GM20000 (cell line): ENCODE measurements at places on chromosomes 2 and 18.

GRCh38 chr2:233354971-233355574, 779 bp downstream of the DGKD start:
- DNase-seq, result no peak

DNA sequence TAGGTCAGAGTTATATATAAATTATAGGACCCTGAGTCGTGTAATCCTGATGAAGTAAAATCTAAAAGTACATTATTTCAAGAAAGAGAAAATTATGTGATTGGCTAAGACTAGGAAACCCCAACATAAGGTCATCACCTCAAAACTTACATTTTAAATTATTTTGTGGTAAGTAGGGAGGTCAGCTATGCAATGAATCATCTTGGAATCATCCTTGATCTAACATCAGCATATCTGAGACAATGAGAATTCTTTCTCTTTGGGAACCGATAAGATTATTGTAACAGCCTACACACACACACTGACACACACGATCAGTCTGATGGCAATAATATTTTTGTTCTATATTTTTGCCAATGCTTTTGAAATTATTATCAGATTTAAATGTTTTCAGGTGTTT, 904.8 kb upstream of the CHAC2 start:
- DNase-seq, result no peak

GRCh38 chr18:9969247-9969646, 55.4 kb downstream of the VAPA start:
- DNase-seq, result no peak

DNA sequence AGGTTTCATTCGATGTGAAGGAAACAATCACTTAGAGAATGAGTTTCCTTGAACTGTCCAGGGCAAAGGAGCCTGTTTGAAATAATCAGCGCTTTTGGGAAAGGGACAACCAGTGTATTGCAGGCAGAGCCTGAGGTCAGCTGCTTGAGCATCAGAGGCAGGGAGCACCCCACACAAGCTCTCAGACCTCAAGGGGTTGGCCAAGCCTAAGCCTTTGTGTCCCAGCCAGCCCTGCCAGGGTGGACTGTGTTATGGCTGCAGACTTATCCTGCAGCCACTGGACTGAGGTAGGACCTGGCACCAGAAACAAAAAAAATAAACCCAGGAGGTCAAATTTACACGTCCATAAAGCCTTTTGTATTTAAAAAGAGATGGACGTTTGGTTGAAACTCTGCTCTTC, 228.3 kb downstream of the SEPTIN10 start:
- no peak for DNase-seq

GRCh38 chr18:70256994-70257393, 31.9 kb upstream of the SOCS6 start:
- no peak for DNase-seq

- no peak for DNase-seq
Measured at GRCh38 chr2:66982766-66983165, 414.4 kb upstream of the ETAA1 start.

- peak; percentile 53 for DNase-seq
Measured at GRCh38 chr2:26847655-26848335, at the start of gene DPYSL5. Gene DPYSL5, plus strand, starts transcription at chr2:26848132. Its CDS starts 50,368 bp downstream, at chr2:26898500.

- DNase-seq, result no peak
Measured at GRCh38 chr18:34947711-34948125, 93.5 kb upstream of the MAPRE2 start.

GRCh38 chr2:53787614-53788289, 908 bp downstream of the ERLEC1 start:
- no peak for DNase-seq

- DNase-seq, result no peak
Measured at GRCh38 chr2:196440413-196440812, 199.1 kb upstream of the CCDC150 start.

DNA sequence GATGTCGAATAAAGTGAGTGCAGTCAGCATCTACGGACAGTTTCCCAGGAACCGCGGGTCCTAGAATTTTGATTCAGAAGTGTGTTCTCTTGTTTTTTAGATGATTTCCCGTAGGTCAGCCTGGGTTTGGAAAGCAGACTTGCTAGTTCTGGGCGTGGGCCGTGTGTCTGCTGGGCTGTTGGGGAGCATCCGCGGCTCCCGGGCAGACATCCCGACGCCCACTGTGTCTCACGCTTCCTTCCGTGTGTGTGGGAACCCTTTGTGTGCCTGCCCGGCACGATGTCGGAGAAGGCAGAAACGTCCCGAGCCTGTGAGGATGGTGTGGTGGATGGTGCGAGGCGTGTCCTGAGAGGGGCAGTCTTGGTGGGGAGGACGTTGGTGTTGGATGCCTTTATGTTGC, 18.4 kb downstream of the CTDP1 start:
- DNase-seq, result no peak

DNA sequence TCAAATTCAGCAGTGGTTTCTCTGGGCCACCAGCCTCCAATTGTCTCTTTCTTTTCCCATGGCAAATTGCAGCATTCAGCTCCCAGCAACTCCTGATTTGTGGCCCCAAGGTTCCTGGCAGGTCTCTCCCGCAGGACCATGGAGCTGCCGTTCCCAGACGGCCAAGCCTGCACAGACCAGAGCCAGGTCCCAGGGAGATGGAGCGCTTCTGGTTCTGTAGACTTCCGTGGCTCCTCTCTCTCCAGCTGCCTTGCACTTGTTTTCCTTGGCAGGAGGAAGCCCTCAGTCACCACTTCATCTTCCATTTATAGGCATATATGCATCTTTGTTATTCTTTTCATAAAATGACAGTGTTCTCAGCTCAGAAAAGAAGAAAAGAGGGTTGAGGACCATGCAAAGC, 21.7 kb downstream of the TNP1 start:
- DNase-seq, result no peak

- no peak for DNase-seq
Measured at GRCh38 chr2:96885432-96886347, 15.8 kb upstream of the SEMA4C start.

- DNase-seq, result no peak
Measured at GRCh38 chr18:79921984-79922965, 29.2 kb downstream of the SLC66A2 start.

- no peak for DNase-seq
Measured at GRCh38 chr2:219032051-219032745, 9.1 kb downstream of the CFAP65 start.

GRCh38 chr2:133607679-133608078, 39.4 kb upstream of the NCKAP5 start:
- no peak for DNase-seq

DNA sequence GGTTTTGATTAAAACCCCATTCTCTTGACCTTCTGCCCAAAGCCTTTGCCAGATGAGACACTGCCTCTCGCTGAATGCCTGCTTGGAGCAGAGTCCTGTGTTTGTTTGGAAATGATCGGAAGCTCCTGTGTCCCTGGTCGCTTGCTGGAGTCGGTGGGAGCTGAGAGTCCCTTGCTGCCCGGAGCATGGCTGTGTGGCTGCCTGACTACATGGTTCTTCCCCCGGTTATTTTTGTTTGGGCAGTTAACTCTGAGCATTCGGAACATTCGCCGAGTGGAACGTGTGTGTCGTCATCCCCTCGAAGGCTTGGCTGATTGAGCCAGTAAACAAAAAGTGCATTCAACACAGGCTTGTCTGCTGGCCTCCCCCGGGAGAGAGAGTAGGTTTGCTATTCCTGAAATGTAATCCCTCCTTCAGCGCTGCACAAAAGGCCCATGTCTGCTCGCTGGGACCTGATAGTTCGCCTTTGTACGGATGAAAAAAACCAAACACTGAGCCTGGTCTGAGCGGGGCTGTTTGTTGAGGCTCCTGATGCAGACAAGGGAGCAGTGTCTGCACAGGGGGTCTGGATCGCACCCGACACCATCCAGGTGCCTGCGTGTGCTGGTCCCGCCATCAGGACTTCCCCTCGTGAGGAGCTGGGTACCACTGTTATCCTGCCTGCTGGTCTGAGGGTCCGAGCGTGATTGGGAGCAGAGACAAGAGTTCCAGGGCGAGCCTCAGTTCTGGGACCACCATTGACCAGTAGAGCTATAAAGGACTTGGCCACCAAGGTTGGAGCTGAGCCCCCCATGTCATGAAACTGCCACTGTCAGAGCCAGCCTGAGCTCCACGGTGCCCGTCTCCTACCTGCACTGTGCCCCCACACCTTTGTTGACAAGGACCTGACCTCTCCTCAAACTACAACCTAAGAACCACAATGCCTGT, 83.8 kb downstream of the AGAP1 start:
- no peak for DNase-seq

DNA sequence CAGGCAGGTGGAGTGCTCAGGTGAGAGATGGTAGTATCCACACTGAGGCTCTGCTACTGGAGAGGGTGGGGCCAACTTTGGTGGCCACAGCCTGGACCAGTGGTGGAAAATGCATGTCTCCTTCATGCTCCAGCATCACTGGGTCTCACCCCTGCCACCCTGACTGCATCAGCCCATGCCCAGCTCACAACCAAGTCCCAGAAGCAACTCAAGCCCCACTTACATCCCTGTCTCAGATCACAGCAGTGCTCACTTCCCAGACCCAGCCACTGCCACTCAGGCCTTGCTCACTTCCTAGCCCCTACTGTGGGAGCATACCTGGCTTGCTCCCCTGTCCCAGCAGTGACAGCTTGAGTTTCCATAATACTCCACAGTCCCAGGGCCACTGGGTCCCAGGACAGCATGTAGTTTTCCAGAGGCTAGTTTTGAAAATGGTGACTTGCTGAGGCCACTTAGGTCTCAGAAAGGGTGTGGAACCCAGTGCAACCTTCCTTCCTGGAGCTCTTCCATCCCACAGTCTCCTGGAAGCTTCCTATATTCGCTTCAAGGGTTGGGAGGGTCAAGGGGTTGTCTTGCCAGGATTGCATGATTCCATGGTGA, 58.8 kb downstream of the GPC1 start:
- no peak for DNase-seq

DNA sequence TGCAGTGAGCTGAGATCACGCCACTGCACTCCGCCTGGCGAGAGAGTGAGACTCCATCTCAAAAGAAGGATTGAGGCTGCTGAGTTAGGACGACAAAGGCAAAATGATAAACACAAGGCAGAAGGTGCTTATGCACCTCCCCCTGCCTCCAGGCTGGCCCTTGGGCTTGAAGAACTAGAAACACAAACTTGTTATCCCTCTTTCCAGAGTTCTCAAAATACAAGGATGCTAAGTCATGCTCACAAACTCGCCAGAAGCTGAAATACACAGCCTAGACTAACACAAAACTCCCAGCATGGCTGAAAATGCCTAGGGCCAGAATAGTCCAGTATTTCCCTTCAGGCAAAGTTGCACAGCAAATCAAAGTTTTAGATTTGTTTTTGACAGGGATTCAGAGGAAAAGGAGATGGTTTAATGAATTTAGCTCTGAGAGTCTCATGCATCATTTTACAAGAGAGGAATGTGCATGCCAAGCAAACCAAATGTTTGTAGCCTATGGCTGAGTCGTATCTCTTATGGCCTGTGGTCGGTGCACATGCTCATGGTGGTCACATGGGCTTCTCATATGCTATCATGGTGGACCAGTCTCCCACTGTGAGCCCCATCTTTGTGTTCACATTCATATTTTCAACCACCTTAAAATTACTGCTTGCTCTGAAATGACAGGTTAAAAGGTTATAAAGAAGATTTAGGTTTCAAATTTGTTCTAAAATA, 16.2 kb upstream of the MREG start:
- no peak for DNase-seq

GRCh38 chr18:23239885-23240608, 104.8 kb downstream of the CABLES1 start:
- DNase-seq, result no peak

- peak; percentile 53 for DNase-seq
Measured at GRCh38 chr2:64819774-64820688, 166.3 kb upstream of the SERTAD2 start.

- peak; percentile 76 for DNase-seq
Measured at GRCh38 chr2:28393114-28393836, 617 bp downstream of the FOSL2 start.

DNA sequence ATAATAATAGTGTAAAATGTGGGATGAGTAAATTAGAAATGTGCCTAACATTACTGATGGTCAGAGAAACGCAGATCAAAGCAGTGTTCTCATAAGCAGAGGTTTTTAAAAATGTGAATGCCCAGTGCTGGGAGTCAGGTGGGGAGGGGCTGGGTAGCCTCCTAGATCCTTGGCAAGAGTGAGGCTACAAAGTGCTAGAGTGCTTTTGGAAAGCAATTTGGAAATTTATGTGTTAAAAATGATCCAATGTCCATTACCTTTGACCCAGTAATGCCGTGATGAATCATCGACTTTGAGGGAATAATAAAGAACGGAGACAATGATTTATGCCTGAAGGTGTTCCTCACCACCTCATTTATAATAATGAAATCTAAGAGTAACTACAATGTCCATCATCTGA, 44.9 kb upstream of the TWIST2 start:
- no peak for DNase-seq

GRCh38 chr2:119433636-119434327, 2.1 kb downstream of the TMEM37 start:
- DNase-seq, result no peak

DNA sequence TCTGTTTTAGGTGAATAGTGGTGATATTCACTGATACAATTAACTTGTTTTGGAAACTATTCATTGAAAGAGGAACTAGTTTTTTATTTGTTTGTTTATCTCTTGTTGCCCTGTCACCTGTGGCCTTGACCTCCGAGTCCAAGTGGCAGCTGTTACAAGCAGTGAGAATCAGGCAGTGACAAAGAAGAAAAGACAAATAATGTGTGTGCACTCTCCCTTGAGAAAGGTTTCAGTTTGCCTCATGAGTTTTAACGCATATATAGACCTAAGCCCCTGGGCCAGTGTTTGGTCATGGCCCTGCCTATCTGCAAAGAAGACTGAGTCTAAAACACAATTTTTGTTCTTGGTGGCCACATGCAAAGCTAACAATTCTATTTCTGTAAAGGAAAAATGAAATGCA, 15.3 kb downstream of the KYNU start:
- peak; percentile 58 for DNase-seq

DNA sequence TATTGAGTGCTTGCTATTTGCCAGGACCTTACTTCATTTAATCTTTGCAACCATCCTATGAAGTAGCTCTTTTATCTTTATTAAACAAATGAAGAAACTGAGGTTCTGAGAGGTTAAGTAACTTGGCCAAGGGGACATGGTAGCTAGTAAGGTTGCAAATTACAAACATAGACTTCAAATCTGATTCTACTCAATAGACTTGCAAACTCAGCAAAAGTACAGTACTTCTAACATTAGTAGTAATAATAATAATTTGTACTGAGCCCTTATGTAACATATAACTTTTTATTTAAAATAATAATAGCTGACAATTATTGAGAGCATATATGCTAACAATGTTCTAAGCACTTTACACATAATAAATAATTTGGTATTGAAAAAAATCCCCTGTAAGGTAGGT, 255.7 kb upstream of the ATP5MC3 start:
- no peak for DNase-seq

DNA sequence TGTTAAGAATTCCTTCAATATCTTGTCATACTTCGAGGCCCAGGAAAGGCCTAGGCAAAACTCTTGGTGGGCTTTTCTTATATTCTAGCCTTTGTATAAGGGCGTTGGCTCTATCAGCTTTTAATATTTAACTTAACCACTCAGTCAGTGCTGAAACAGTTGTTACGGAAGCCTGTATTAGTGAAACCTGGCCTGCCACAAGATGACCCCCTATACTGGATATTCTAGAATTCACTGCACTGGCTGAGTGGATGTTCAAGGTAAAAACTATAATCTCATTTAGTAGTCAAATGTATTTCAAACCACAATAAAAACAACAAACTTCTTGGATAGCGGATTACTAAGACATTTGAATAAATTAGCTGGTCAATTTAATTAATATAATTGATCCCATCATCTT, 91.7 kb upstream of the HNMT start:
- DNase-seq, result no peak
